ENCODE measurements at places on chromosomes 2 and 18. TPM values are rescaled to one million over a fixed set of nuclear protein-coding genes. Genes with fewer than 3 reads are reported as not detected.

The LRRTM1 gene
- total RNA-seq = not detected

- no peak for DNase-seq
These were observed 85.3 kb upstream of the ZNF397 start for GRCh38 chr18:35155398-35156117.

The DOK6 gene
- total RNA-seq = 3.2 TPM

The MARCO gene
- total RNA-seq = 491 TPM

GRCh38 chr2:198114064-198114463, 309.7 kb downstream of the PLCL1 start:
- DNase-seq = no peak

The BOLL gene
- not detected for total RNA-seq

The HRH4 gene
- total RNA-seq = 2.0 TPM

DNA sequence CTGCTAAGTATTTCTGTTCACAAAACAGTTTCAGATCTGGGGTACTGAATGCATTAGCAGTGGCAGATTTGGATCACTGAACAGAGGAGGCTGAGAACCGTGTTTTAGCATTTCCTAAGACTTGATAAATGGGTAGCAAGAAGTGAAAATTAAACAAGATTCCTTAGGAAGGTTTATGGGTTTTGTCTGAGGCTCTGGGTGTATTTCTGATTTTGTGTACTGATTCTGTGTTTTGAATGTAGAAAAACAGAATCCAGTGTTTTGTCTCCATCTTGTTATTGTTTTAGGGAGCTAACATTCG, 1.4 kb downstream of the FAM117B start:
- no peak for DNase-seq

GRCh38 chr2:8263901-8264300, 418.0 kb upstream of the ID2 start:
- no peak for DNase-seq

The C1QL2 gene
- not detected for total RNA-seq

DNA sequence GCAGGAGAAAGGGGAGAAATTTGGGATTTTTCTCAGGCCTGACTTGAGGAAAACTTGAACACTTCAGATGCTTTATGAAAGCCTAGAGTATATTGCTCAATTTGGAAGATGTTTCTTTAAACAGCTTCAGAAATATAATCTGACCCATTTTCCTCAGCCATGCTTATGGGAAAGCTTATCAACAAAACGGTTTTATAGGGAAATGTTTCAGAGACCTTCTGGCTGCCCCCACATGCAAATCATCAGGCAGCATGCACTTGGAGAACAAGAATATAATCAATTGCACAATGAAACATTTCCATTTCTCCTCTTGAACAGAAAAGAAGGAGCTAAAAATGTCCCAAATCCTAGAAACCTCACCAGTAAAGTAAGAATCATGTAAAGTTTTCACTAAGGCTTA, 411.2 kb upstream of the ETAA1 start:
- DNase-seq = no peak

GRCh38 chr2:20052861-20053281, 1.4 kb upstream of the LAPTM4A start:
- DNase-seq = peak; percentile 86

The ANKRD30B gene
- not detected for total RNA-seq

DNA sequence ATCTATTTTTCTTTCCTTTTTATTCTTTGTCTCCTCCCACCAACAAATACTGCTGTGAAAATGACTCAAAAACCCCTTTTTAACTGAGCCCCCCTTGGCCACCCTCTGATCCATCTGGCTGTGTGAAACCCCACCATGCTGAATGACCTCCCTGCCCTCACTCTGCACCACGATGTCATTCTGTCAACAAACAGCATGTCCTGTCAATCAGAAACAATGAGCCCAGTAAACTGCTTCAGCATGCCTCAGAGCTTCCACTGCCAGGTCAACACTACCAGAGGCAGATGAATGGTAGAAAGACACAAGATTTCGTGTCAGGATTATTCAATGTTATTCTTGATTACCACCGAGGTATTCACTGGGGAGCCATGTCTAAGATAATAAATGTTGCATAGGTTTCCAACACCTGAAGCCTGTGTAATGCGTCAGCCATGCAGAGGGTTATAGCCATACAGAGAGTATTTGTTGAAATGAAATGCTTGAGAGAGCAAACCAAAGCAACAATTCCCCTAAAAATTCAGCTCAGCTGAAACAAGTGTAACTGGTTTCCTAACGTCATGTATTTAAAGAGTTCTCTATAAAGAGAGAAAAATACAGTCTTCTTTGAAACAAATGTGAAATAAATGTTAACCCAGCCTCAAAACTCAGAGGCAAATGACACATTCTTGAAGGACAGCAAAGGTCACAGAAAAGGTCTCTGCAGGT, 76.7 kb downstream of the LRP2 start:
- no peak for DNase-seq

DNA sequence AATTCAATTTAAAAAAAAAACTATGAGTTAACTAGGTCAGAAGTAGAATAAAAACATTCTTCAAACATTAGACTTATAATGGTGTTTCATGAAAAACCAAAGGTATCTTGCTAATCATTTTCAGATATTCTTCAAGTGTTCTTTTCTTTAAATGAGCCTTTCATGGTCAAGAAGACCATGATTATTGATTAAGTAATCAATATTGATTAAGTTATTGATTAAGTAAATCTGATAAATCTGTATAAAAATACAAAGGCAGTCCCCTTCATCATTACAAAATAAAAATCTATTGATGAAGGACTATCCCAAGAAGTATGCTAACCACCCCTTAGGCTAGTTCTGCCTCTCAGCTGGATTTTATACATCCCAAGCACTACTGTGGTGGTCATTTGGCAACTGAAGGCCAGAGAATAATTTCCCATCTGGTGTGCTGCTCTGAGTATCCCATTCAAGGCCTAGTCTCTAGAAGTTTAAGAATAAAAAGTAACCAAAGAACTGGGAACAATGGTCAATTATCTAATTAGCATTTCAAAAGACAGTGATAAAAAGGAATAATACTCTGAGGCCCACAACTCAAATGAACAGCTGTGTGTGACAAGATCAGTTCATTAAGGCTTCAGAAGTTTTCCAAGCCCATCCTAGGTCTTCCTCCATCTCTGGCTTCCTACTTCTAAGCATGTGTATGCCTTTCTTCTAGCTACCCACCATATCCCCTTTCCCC, 63.5 kb downstream of the TCF4 start:
- DNase-seq = no peak

- DNase-seq = no peak
These were observed 9.6 kb downstream of the PTPRM start for GRCh38 chr18:7576685-7577084.

DNA sequence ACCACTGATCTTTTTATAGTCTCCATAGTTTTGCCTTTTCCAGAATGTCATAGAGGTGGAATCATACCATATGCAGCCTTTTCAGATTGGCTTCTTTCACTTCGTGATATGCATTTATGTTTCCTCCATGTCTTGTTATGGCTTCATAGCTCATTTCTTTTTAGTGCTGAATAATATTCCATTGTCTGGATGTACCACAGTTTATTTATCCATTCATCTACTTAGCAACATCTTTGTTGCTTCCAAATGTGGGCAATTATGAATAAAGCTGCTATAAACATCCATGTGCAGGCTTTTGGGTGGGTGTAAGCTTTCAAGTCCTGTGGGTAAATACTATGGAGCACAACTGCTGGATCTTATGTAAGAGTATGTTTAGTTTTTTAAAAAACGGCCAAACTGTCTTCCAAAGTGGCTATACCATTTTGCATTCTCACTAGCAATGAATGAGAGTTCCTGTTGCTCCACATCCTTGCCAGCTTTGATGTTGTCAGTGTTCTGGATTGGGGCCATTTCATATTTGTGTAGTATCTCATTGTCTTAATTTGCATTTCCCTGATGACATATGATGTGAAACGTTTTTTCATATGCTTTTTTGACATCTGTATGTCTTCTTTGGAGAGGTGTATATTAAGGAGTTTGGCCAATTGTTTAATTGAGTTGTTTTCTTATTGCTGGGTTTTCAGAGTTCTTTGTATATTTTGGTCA, 20.6 kb downstream of the STPG4 start:
- no peak for DNase-seq

The SULT1C4 gene
- 10.6 TPM for total RNA-seq

The CBLN2 gene
- total RNA-seq = not detected

GRCh38 chr2:226155093-226155875, 644.3 kb downstream of the IRS1 start:
- DNase-seq = no peak

DNA sequence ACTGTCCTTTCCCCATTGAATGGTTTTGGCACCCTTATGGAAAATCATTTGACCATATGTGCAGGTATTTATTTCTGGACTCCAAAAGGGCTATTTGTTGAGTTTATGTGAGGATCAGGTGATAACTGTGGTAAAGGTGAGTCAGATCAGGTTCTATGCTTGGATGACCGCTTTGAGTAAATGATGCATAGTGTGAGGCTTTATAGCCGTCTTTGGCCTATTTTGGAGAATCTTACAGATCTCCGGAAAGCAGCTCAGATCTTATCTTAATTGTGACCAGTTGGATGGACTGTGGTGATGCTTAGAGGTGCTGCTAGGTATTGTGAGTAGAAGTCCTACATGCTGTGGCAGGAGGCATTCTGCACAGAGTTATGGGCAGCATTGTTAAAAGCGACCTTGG, 126.2 kb downstream of the METTL8 start:
- DNase-seq = no peak

- no peak for DNase-seq
These were observed 467.4 kb downstream of the EIPR1 start for GRCh38 chr2:2910259-2910658.

GRCh38 chr2:111113838-111114237, 6.9 kb upstream of the BCL2L11 start:
- no peak for DNase-seq

The FBXO15 gene
- total RNA-seq = 4.2 TPM

DNA sequence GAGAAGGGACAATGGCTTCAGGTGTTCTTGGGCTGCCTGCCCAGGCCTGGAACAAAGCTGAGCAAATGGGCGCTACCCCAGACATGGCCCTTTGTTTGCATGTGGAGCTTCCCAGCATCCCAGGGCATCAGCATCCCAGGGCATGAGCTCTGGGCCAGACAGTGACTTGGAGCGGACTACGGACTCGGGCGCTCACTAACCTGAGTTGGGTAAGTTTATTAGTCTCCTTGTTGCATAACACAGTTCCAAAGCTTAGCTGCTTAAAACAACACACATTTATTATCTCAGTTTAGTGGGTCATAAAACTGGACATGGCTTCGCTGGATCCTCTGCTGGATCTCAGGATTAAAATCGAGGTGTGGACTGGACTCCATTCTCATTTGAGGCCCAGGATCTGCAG, 35.8 kb downstream of the MC2R start:
- no peak for DNase-seq

The ARHGAP25 gene
- 48.5 TPM for total RNA-seq

GRCh38 chr18:75246721-75247610, 36.4 kb downstream of the TSHZ1 start:
- no peak for DNase-seq

- DNase-seq = no peak
These were observed 101.5 kb upstream of the STON1 start for GRCh38 chr2:48428449-48428848.

DNA sequence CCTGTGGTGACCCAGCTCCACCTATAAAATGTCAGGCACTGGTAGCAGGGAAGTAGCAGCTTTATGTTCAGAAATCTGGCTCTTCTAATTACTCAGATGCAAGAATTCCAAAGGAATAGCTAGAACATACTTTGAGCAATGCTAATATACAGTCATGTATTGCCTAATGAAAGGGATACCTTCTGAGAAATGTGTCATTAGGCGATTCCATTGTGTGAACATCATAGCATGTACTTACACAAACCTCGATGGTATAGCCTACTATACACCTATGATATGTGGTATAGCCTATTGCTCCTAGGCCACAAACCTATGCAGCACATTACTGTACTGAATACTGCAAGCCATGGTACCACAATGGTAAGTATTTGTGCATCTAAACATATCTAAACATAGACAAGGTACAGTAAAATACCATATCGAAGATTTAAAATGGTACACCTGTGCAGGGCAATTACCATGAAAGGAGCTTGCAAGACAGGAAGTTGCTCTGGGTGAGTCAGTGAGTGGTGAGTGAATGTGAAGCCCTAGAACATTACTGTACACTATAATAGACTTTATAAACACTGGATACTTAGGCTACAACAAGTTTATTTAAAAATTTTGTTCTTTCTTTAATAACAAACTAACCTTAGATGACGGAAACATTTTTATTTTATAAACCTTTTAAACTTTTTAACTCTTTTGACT, 50.3 kb upstream of the ETAA1 start:
- no peak for DNase-seq

DNA sequence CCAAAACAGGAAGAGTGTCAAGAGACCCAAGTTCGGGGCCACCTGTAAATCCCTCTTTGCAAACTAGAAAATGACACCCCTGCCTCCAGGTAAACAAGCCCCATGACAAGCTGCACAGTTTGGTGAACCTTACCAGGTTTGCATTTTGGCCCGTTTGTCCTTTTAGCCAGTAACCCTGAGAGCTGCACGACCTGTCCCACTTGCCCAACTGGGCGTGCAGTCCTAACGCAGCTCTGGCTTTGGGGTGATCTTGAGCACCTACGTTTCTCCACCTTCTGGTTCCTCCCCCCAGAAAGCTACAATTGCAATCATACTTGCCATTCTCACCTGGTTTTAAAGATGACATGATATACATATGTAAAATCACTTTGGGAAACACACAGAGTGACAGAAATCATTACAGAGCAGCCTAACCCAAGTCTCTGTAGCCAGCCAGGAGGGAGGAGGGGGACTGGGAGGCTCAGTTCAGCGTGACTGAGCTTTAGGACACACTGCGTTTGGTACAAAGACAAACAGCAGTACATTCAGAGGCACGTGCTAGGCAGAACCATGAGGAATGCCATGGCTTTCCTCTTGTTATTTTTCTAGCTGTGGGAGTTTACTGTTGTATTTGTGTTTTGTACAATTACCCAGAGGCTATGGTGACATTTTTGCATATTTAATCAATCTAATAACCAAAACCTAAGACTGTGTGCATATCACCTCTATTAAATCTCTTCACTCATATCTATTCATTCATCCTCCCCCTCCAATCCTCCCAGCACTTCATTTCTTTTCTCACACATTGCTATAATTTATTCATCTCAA, 304.0 kb downstream of the IRS1 start:
- DNase-seq = no peak

The GYPC gene
- 92.6 TPM for total RNA-seq

DNA sequence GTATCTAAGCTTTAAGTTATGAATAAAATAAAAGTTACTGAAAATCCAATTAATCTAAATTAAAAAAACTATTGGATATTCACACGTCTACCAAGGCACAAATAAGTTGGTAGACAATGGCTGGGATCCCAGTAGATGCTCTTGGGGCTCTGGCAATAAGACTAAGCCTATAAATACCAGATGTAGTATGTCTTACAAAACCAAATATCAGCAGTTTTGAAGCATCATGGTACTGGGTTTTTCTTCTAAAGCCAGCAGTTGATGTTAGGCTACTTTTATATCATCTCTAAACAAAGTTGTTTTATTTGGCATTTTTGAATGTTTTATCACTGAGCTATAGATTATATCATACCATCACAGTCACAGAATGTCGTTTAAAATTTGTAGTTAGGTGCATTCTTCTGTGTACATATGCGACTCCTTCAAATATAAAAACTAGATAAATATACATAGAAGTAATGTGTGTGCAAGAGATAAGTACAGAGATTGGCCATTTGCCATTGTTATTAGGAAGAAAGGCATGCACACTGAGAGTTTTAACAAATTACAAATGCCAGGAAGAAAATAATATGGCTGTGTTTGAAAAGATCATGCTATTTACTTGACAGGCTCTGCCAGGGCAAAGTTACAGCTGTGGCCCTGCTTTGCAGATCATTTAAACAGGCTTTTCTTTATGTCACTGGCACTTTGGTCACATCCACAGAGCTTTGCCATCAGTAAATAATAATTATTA, 21.6 kb upstream of the TMEM17 start:
- no peak for DNase-seq

The UPP2 gene
- total RNA-seq = not detected

The DUSP19 gene
- total RNA-seq = 5.6 TPM

Measured in lower lobe of right lung (tissue), 2 donors.